ENCODE measurements at places on chromosomes 5 and 9. TPM values are rescaled to one million over a fixed set of nuclear protein-coding genes. Genes with fewer than 3 reads are reported as not detected.

The SVEP1 gene
- not detected for total RNA-seq

GRCh38 chr5:51488803-51489642 lies 105.8 kb downstream of the ISL1 start:
- DNase-seq, result no peak

DNA sequence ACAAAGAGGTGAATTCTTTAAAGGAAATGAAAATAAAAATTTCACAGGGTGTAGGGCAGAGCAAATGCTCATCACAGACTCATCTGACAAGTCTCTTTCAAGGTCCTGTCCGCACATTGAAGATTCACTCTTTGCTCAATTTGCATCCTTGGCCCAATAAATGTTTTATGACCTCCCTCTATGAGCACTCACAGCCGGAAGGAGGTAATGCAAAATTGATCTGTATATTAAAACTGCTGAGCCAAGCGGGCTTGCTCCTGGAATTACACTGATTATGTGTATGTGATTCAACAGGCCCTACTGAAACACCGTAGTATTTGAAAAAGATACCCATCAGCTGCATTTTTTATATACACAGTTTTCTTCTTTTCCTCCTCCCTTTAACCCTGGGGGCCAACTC lies 246.8 kb downstream of the IZUMO3 start:
- DNase-seq, result no peak

DNA sequence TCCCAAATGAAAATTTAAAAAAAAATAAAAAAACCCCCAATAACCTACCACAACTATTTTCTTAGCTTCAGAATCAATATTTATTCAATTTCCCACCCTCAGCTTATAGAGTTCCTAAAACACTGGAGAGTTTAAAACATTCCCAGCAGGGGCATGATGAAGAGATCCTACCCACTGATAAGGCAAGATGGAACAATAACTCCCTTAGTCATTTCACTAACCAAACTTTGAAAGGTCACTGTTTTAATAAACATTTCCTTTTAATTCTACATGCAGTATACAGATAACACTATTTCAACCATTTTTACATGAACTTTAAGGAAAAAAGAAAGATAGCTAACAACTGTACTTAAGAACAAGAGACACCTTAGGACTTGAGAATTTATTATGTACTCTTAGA lies 34.9 kb upstream of the ACOT12 start:
- DNase-seq, result peak; percentile 25

DNA sequence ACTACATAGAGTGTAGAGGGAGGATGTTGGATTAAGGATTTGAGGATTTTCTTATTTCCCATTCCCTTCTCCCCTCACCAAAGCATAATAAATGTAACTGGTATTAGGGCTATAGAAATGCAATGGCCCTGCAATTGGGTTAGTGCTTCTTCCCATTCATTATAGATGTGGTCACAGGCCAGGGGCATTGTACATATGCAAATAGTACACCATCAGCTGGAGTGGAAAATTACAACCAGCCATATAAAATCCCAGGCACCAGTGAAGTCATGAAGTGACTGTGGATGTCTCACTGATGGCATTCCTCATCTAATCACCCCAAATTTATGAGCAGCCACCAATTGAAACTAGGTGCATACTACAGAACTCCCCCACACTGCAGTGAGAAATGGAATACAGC lies 105.9 kb downstream of the PLK2 start:
- DNase-seq, result no peak

Data from SJSA1 (cell line).